Activated CD4-positive, alpha-beta T cell treated with anti-CD3 and anti-CD28 coated beads, Interleukin-2, amount 10 ng/mL, durations not matched to agents 24 days and 14 days (primary cell): ENCODE measurements at places on chromosomes 7 and 10. TPM values are rescaled to one million over a fixed set of nuclear protein-coding genes. Genes with fewer than 3 reads are reported as not detected.

GRCh38 chr10:6379015-6379776 is 176.5 kb downstream of the PFKFB3 start:
- no peaks in the 10 kb centered on the region for H3K27me3 ChIP-seq
- peaks cover 20% of the 10 kb centered on the region for H3K4me1 ChIP-seq
- peaks cover 44% of the 10 kb centered on the region for H3K36me3 ChIP-seq
- DNase-seq, result peak; percentile 32
- no peak overlapping the region for H3K4me3 ChIP-seq

DNA sequence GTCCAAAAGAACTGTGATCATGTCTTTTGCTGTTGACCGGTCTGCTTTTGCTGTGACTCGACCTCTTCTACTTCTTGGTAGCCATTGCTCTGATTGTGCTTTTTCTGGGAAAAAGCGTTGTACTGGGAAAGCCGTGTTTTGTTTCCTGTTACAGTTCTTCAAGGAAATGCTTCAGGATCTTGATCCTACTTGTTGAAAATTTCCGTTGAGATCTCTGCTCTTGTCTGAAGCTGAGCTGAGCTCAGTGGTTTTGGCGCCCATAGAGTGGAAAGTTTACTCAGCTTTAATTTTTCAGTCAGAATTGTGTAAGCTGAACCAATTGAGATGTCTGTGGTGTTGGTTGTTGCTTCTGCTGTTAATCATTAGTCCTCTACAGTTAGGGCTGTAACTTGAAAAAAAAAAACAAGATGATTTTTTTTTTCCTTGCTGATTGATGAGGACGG is 302.2 kb downstream of the CCDC3 start:
- H3K27ac ChIP-seq, result peak overlapping the region; percentile 87
- DNase-seq, result peak; percentile 72
- peaks cover 2% of the 10 kb centered on the region for H3K36me3 ChIP-seq
- H3K4me1 ChIP-seq, result peaks cover 20% of the 10 kb centered on the region
- peak overlapping the region; percentile 24 for H3K4me3 ChIP-seq
- H3K27me3 ChIP-seq, result no peaks in the 10 kb centered on the region

- no peaks in the 10 kb centered on the region for H3K36me3 ChIP-seq
- no peak overlapping the region for H3K4me3 ChIP-seq
- no peaks in the 10 kb centered on the region for H3K4me1 ChIP-seq
- H3K27ac ChIP-seq, result no peak overlapping the region
- DNase-seq, result no peak
These were observed 55.6 kb downstream of the CRTAC1 start for GRCh38 chr10:97974526-97975525.

GRCh38 chr7:141158561-141158960 is 84.7 kb downstream of the TMEM178B start:
- H3K4me1 ChIP-seq, result no peaks in the 10 kb centered on the region
- no peak overlapping the region for H3K4me3 ChIP-seq
- H3K36me3 ChIP-seq, result no peaks in the 10 kb centered on the region
- no peak overlapping the region for H3K27ac ChIP-seq
- no peak for DNase-seq
- H3K27me3 ChIP-seq, result no peaks in the 10 kb centered on the region

ODAD2 gene
- total RNA-seq, result not detected in 2 replicates

COL13A1 gene
- not detected in 2 replicates for total RNA-seq
